Activated CD4-positive, alpha-beta T cell treated with anti-CD3 and anti-CD28 coated beads for 1 hour (primary cell): ENCODE measurements at places on chromosomes 2 and 18.

DNA sequence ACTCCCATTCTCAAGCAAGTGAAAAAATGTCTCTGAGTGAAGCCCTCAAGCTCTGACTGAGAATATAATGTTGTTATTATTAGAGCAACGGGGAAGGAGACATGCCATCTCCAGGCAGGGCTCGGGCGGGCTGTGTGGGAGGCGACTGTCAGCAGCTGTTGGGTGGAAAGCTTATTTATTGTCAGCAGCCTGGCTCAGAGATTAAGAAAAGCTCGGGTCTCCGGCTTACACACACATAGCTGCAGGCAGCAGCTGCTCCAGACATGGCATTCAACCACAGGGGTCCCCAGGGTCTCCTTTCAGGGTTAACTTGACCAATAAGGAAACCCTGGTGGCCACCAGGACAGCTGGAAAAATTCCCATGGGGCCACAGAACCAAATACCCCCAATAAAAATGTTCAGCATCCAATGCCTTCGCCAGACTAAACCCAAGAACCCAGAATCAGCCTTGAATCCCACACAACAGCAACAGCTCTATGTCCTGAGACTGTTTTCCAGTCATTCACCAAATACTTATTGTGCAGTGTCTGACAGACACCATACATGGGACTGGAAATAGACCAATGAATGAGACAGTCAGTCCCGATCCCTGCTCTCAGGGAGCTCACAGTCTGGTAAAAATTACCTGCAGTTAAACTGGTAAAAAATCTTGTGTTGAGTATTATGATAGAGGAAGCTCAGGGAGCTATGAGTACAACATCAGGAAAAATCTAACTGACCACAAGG, 70.5 kb upstream of the RTN4 start:
- DNase-seq: no peak

GRCh38 chr2:98731041-98731893, at the start of gene MGAT4A:
TSS of gene MGAT4A (minus strand) at chr2:98731132. CDS start at chr2:98726332, 4,800 bp downstream.
- DNase-seq: peak; percentile 66

DNA sequence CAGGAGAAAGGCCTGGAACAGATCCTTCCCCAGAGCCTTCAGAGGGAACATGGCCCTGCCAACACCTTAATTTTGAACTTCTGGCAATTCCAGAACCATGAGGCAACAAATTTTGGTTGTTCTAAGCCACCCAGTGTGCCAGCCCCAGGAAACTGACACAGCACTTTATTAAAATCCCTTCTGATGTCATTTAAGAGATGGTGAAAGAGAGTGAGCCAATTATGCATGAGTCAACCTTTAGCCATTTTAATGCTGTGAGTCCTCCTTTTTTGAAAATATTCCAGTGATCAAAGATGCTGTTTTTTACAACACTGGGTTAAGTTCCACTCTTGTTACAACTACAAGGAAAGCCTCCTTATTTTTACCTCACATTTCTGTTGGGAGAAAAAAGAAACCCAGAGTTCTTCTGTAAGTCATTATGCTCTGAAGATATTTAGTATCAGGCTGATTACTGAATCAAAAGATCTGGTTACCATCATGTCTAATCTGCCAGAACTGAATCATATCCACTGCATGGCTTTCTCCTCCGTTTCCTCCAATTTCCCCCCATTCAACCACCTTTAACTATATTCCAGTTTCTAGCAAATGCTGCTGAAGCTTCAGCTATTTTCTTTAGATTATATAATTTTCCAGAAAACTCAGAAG, 235.4 kb downstream of the TXNL1 start:
- DNase-seq: no peak

DNA sequence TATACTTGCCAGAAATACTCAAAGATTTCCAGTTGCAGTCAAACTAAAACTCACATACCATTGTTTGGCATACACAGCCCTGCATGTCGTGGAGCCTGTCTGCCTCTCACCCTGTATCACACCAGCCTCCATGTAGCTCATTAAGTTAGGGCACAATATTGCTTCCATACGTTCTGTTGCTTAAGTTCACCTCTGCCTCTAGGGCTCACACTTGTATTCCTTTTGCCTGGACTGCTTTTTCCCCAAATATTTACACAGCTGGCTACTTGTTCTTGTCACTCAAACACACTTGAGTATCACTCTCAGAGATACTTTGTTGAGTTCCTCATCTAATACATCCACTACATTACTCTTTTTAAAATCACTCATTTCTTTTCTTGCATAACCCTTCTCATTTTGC, 83.1 kb downstream of the PTH2R start:
- no peak for DNase-seq

GRCh38 chr18:60350941-60351340, 21.6 kb downstream of the MC4R start:
- no peak for DNase-seq

GRCh38 chr2:3045318-3045921, 332.2 kb downstream of the EIPR1 start:
- DNase-seq: no peak

GRCh38 chr2:16747257-16747656, 81.6 kb upstream of the CYRIA start:
- no peak for DNase-seq

GRCh38 chr2:82650038-82650437, 1809.0 kb downstream of the SUCLG1 start:
- DNase-seq: no peak

- DNase-seq: no peak
These were observed 622.3 kb upstream of the ACVR2A start for GRCh38 chr2:147222506-147222905.

GRCh38 chr18:30971338-30971956, 71.1 kb downstream of the DSC3 start:
- no peak for DNase-seq

GRCh38 chr2:132632000-132632649, 37.9 kb downstream of the LYPD1 start:
- DNase-seq: no peak

- no peak for DNase-seq
These were observed 280.9 kb upstream of the STON1 start for GRCh38 chr2:48249025-48249424.

DNA sequence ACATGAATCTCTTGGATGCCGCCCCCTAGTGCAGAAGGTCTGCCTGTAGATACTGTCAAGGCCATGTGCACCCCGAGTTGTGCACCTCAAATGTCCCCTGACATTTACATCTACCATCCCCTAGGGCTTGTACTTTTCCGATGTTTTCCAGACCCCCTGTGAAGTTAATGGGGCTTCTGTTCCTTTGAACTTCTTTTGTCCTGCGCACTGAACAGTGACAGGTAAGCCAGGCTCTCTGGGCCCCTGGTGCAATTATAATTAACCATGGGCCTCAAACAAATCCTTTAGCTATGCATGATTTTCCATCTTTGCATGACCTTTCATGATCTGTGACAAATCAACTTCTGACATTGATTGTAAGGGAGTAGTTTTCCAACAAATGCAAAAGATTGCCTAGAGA, 158.4 kb downstream of the FHOD3 start:
- no peak for DNase-seq

DNA sequence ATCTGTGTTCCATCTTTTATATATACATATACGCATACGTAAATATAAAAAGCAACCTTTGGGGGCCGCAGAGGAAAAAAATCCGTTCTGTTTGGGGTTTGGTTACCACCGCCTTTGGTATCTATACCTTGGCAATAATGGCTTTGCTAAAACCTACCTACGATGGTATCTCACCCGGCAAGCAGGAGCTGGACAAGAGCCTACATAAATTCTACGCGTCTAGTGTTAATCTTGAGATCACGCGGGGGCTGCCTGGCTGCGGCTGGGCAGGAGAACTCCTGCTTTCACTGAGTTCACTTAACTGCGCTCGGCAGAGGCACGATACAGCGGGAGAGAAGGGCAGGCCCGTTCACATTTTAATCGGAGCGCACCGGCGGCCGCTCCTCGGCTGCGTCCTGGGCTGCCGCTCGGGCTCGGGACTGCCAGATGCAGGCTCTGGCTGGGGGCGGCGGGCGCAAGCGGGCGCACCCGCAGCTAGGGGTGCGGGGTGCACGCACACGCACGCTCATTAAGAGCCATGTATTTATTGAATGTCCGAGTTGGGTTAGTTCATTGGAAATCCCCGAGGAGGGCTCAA, 1.7 kb upstream of the POU3F3 start:
- no peak for DNase-seq

- DNase-seq: no peak
These were observed 174.0 kb downstream of the SMAD2 start for GRCh38 chr18:47756364-47757016.

- no peak for DNase-seq
These were observed 85.2 kb downstream of the HS1BP3 start for GRCh38 chr2:20565623-20566236.

GRCh38 chr2:70095720-70096670, 8.7 kb downstream of the PCBP1 start:
- DNase-seq: no peak

GRCh38 chr18:44729631-44730101, 49.0 kb downstream of the SETBP1 start:
- DNase-seq: no peak

GRCh38 chr2:239917125-239917956, 107.8 kb downstream of the NDUFA10 start:
- DNase-seq: no peak
